SHP77 (cell line): ENCODE measurements at places on chromosomes 16 and 17.

- DNase-seq, result no peak
Measured at GRCh38 chr17:73066148-73066884, 26.2 kb downstream of the SLC39A11 start.

DNA sequence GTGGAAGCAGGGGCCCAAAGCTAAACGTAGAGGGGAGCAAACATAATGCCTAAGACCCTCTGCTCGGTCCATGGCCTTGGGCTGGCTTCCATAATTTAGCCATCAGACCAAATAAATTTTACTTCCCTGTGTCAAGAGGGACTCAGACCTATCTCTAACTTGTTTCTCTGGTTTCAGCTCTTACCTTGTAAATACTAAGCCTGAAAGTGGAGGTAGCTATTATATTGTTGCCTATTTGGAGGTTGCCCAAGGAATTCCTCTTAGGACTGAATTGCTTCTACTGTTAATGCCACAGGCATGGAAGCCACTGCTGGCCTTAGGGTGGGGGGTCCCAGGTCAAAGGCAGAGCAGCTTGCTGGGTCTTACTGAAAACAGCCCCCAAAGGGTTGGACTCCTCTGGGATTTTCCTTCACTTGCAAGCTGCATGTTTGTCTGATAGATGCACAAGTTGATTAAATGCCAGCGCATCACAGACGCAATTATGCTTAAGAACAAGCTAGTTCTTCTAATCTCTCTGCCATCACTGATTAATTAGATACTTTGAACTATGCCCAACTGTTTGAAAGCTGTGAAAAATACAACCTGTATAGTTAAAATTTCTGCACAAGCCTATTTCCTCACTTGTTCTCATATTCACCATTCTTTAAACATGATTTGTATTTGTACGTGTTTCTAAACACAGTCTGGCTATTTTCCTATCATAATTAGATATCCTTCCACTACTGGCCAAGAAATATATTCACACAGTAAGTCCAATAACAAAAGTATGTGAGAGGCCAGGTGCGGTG, 67.9 kb upstream of the HAS3 start:
- no peak for DNase-seq

- DNase-seq, result no peak
Measured at GRCh38 chr17:82242698-82242976, 13.8 kb downstream of the SLC16A3 start.

GRCh38 chr16:11097094-11097786, 152.9 kb downstream of the CLEC16A start:
- no peak for DNase-seq

GRCh38 chr16:54447576-54448440, 161.2 kb upstream of the IRX3 start:
- DNase-seq, result no peak

- no peak for DNase-seq
Measured at GRCh38 chr16:6722786-6723185, 609.9 kb upstream of the RBFOX1 start.
